ENCODE measurements at places on chromosomes 1 and 21.
A peak's percentile ranks its signal among the peaks of the same experiment; 100 is the strongest.

- DNase-seq: no peak
Measured at GRCh38 chr1:23083714-23084480, 64.6 kb downstream of the KDM1A start.

GRCh38 chr1:71377886-71378285 lies 297.1 kb upstream of the ZRANB2 start:
- DNase-seq: no peak

GRCh38 chr1:25549273-25550154 lies 6.1 kb downstream of the LDLRAP1 start:
- DNase-seq: peak; percentile 67

GRCh38 chr1:118944133-118944532 lies 44.0 kb downstream of the TBX15 start:
- no peak for DNase-seq

DNA sequence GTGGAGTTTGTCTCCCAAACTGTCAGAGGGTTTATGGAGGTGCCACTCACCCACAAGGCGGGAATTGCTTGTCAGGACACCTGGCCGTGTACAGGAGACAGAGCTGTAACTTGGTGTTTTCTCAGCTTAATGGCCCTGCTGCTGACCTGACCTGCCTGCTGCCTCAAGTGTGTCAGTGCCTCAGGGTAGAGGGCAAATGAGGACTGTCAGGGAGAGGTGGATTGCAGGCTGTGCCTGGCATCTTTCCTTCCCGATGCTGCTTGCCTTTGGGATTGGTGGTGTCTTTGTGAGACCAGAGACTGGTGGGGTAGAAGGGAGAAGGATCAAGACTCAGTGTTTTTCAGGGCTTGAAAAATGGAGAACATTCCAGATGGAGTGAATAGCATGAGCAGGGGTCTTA lies 31.4 kb downstream of the TMEM53 start:
- no peak for DNase-seq

DNA sequence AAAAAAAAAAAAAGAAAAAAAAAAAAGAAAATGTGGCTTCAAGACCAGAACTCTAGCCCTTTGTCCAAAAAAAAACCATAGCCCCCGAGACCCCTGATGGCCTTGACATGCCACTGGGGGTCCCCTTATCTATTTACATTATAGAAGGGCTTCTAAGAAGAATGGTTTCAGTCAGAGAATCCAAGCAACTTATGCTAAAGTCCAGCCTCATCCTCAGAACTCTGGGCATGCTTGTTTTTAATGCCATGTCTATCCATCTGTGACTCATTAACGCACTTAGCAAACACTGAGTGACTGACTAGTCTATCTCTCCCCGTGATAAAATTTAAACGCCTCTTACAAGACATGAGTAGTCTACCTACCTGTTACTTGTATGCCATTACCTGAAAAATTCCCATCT lies 29.3 kb downstream of the ERG start:
- DNase-seq: no peak

DNA sequence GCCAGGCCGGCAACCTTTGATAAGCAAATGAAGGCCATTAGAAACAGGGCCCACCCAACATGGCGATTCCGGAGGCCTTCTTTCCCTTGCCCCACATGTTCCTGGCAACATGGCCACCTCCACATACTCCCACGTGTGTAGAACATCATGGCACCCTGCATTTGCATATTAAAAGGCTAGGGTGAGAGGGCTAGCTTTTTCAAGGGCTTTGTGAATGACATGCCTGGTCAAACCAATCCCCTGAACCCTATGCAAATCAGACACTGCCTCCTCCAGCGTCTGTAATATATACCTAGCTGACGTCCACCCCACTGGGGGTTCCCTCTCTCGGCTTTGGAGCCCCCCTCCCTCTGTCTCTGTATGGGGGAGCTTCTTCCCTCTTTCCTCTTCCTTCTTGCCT lies 1.6 kb downstream of the ADCY10 start:
- no peak for DNase-seq

GRCh38 chr21:33259995-33260394 lies 6.2 kb upstream of the IL10RB start:
- no peak for DNase-seq

GRCh38 chr1:221863635-221864034 lies 121.7 kb upstream of the DUSP10 start:
- no peak for DNase-seq

DNA sequence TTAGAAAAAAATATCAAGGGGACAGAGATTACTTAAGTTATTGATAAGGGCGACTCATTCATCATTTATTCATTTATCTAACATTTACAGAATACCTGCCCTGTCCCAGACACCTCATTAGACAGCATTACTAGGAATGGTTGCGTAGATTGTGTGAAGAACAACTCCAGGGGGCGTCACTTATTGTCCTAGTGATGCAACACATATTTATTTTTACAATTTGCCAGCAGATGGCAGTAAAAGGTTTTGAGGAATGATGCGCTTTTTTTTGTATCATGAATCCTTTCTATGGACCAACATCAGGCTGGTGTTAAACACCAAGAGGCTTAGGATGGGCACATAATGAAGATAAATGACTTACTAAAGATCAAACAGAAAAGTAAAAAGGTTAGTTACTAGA lies 5.5 kb downstream of the NCAM2 start:
- DNase-seq: peak; percentile 5

- DNase-seq: no peak
Measured at GRCh38 chr1:80973101-80973500, 827.6 kb upstream of the ADGRL2 start.

DNA sequence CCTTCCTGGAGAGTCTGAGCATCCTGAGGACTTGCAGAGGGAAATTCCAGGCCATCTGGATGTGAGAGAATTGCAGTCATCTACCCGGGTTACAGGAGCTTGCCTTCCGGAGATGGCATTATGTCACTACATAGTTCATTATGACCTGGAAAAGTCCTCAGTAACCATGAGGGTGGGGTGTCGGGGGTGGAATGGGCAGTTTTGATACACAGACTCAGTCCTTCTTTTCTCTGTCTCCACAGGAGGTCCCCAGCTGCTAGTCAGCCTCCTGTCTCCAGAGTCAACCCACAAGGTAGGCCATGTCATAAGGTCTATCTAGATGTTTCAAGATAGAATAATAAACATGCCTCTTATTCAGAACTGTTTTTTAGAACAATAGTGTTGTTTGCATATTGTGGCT lies 268.2 kb upstream of the SGIP1 start:
- DNase-seq: no peak

- no peak for DNase-seq
Measured at GRCh38 chr21:15242906-15243305, 178.1 kb upstream of the NRIP1 start.

GRCh38 chr1:83897516-83897915 lies 101.4 kb downstream of the TTLL7 start:
- no peak for DNase-seq

GRCh38 chr1:87292684-87293493 lies 35.8 kb upstream of the LMO4 start:
- peak; percentile 15 for DNase-seq

DNA sequence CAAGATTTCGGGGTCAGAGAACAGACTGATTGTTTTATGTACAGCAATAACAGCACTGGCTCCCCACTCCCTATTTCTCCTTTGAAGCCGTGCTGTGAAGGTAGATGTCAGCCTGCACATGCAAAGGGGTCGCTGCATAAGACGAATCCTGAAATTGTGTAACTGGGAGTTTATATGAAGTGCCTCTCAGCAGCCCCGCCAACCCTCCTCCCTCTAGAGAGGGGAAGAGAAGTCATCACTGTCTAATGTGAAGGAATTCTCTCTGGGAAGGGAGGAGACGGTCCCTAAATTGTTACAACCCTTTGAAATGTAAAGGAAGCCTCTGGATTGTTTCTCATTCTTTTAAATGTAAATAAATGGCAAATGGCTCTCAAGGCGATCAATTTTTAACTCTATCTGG lies 545.3 kb downstream of the PLA2G4A start:
- no peak for DNase-seq

- no peak for DNase-seq
Measured at GRCh38 chr1:69836971-69837636, 269.4 kb downstream of the LRRC7 start.

GRCh38 chr1:53811414-53811851 lies 26.7 kb downstream of the NDC1 start:
- no peak for DNase-seq

- DNase-seq: no peak
Measured at GRCh38 chr1:4696753-4697152, 42.3 kb downstream of the AJAP1 start.

- DNase-seq: no peak
Measured at GRCh38 chr1:186615332-186615731, 64.9 kb downstream of the PTGS2 start.

Measured in DMS153 (cell line).